Stimulated activated CD4-positive, alpha-beta T cell treated with anti-CD3 and anti-CD28 coated beads, Interleukin-1b, Interleukin-23, amount 100 ng/mL, for 1 hour (primary cell): ENCODE measurements at places on chromosomes 6 and 20.

DNA sequence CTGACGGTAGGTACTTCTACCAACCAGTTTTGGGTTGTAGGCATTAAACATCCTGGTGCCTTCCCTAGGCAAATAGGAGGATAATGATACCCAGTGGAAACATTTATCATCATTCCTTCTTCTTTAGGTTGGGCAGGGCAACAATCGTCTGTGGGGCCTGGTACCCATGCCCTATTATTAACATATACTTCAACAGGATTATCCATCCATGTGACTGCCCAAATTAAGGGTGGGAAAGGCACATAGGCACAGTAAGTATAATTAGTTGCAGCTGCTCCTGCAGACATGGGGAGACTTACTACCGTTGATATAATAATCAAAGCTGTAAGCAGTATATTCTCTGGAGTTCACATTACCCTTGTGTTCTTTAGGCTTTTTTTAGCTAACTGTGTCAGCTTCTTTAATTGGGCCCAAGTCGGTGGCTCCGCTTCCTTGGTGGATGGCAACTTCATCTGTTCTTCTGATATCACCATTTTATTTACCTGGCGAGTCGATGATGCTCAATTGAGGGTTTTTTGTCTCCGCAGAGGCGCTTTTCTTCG is 16.8 kb downstream of the RPL7L1 start:
- DNase-seq = no peak

- no peak for DNase-seq
Measured at GRCh38 chr20:1893721-1894470, 1.3 kb upstream of the SIRPA start.

DNA sequence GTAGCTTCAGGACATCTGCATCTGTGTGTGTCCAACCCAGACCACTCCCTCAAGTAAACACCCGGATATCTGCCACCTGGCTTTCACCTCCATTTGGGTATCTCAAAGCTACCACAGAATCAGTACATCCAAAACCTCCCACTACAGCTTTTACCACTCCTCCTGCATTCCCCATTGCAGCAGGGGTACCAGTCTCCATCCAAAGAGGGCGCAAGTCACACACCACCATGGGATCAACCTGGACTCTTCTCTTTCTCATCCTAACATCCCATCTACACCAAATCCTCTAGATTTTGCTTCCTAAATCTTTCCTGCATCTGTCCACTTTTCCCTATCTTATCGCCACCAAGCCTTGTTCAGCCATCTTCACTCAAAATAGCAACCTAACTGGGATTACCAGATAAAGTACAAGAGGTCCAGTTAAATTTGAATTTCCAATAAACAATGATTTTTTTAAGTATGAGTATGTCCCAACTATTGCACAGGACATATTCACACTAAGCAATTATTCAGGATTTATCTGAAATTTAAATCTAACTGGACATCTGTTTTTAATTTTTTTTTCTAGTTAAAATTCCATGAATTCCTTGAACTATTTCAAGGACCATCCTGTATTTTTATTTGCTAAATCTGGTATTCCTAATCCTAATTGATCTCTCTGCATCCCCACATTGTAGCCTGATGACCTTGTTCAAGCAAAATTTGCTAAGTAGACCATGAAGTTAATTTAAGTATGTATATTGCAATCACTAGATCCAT is 164.3 kb upstream of the MLN start:
- DNase-seq = no peak

DNA sequence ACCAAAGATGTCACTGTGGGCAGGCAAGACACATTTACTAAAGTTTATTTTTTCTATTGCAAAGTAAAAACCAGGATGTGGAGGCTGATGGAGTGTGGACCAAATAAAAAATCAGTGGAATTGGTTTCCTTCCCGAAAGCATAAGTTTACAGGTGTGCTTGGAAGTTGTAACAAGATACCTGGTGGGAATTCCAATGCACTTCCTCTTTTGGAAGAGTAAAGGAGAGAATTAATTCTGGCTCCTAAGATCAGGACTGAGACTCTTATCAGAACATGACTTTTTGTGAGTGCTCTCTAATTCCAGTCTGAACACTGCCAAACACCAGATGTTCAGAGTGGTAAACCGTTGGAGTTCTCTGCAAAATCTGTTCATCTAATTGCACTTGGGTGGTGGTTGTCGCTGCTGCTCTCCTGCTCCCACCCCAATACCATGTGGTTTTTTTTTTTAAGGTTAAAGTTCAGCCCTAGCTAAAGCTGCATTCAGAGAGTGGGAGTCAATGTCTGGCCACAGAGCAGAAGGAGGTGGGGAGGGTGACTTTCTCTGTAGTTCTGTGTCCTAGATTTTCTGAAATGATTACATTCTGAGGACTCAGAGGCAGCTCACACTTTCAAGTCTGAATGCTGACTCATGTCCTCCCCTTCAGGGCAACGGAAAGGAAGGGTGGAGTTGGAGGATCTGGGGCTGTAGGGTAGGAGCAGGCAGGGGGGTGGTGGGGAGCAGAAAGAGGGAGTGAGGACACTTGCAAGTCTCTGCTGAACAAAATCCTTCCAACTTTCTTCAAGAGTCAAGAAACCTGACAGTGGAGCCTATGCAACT is 275.8 kb upstream of the PRDM1 start:
- no peak for DNase-seq

- no peak for DNase-seq
Measured at GRCh38 chr6:73180763-73181619, 44.3 kb downstream of the KHDC1L start.

DNA sequence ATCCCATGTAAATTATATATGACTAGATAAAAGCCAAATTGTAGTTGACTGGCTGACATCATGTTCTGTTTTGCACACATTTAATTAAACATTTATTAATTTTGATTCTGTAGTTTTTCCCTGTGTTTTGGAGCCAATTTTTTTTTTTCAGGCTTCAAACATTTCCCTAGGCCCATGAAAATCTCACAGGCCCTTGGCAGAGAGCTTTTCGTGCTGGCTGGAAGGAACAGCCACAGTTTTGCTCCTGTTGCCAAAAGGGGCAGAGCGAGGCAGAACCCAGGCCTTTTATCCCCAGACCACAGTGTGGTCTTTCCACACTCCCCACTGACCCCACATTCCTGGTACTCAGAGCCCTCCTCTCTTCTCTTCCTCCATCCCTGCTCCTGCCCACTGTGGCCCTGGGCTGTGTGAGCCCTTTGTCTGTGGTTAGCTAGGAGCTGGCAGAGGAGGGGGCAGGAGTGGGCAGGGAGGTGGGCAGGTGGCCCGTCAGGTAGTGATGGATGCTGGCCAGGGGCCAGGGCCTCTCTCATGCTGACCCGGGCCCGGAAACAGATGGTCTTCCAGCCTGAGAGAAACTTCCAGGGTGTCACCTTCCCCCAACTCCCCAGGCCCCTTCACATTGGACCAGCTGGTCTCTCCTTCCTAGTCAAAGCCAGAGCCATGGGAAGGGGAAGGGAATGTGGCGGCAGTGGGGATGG is 19.4 kb upstream of the CCM2L start:
- DNase-seq = no peak

GRCh38 chr6:165308926-165309731 is at the start of gene C6orf118:
Gene C6orf118, minus strand, starts transcription at chr6:165309605. Its CDS starts 19 bp downstream, at chr6:165309586.
- DNase-seq = no peak

DNA sequence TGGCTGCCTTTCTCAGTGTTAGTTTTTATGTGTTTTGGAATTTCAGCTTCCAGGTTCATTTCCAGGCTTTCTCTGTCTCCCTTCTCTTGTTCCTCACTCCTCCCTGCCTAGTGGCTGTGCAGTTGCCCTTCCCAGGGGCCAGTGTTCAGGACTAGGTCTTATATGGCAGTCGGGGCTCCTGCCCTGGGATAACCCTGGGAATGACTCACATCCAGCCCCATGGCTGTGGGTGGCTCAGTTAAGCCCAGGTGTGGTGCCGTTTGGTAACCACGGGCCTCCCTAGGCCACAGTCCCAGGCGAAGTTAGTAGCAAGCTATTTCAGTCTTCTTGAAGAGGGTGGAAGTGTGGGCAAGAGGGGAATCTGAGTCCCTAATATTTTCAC is 57.4 kb upstream of the DDR1 start:
- no peak for DNase-seq

GRCh38 chr6:36387440-36388303 is at the start of gene ETV7:
Gene ETV7, minus strand, starts transcription at chr6:36387669. Its CDS starts 128 bp downstream, at chr6:36387541.
- DNase-seq = no peak

GRCh38 chr20:61601361-61601760 is 349.3 kb downstream of the CDH4 start:
- DNase-seq = no peak

DNA sequence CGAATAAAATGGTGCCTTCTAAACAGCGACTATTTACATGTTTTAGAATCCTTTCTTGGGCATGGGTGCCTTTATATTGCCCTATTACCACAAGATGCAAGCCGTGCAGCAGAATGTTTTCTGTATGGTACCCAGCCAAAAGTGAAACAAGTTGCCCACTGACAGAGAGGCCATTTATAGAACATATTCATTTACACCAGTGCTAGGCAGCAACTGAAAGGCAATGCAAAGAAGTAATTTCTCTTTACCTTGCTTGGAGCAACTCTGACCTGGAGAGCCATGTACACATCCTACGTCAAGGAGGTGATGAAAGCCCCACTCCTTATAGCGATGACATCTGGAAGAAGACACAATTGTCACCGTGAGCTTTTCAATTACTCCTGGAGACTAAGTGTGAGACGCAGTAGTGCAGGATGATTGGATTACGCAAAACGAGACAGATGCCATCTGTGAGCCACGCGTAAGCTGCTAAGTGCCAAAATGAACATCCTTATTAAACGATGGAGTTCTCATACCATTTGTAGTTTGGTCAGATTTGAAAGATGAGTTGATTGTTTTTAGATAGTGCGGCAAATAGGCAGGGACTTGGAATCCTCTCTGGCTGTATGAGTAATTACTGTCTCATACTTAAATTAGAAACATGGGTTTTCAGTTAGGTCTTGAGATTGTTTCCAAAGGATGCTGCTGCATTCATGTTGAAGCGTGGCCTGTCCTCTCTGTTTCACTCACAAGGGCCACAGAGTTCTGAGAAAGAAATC is at the start of gene TMEM244:
Gene TMEM244, minus strand, starts transcription at position 408 of the 758 bp plus-strand sequence. Its CDS starts 127 bp downstream, at position 281.
- no peak for DNase-seq

- no peak for DNase-seq
Measured at GRCh38 chr6:35769211-35769610, 7.2 kb upstream of the CLPSL2 start.

GRCh38 chr6:42147138-42147562 is 4.7 kb upstream of the C6orf132 start:
- no peak for DNase-seq

DNA sequence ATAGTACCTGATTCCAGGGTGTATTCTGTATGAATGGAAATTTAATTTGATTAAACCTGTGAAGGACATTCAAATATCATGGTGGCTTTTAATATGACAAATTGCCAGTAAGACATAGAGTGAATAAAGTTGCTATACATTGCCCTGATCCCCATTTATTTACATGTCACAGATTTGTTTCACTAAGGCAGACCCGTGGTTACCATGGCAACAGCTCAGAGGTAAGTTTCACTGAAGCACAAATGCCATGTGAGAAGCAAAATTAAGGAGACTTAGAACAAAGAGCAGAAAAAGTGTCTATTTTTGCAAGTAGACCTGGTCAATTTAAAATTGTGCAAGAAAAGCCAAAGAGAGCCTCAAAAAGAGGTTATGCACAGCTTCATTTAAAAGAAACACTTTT is 63.7 kb downstream of the PXDC1 start:
- no peak for DNase-seq

- DNase-seq = no peak
Measured at GRCh38 chr6:167293590-167294091, 2.5 kb downstream of the UNC93A start.

- DNase-seq = no peak
Measured at GRCh38 chr6:72245565-72245964, 359.2 kb downstream of the RIMS1 start.

GRCh38 chr6:87473419-87473903 is 687 bp downstream of the SLC35A1 start:
- no peak for DNase-seq

DNA sequence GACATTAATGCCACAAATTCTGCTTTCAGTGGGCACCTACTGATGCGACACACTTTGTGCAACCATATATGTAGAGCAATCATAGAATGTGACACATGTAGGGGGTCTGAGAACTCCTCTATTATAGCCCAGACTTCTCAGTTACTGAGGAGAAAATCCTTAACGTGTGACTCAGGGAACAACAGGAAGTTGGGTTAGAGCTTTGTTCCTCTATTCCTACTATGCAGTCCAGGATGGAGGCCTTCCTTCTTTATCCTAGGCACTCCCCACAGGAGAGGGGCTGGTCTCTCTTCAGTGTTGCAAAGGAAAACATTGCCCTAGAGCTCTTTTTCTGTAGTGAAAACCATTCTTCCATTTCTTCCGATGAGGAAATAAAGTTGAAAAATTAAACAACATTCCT is 39.6 kb upstream of the RCAN2 start:
- DNase-seq = no peak

DNA sequence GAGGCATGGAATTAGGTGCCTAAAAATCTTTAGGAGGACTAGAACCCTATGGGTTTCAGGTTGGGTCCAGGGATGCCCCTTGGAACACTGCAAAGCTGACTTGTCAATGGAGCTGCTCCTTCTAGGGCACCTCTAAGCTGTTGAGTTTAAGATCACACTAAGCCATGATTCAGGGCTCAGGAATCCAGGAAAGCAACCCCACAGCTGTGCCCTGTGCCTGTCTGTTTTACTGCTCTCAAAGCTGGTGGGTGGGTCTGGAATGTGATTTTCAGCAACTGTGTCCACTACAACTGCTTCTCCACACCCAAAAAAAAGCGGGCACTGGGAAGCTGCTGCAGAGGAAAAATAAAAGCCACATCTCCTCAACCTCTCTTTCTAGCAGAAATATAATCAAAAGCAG is 310.4 kb upstream of the MOCS1 start:
- no peak for DNase-seq

DNA sequence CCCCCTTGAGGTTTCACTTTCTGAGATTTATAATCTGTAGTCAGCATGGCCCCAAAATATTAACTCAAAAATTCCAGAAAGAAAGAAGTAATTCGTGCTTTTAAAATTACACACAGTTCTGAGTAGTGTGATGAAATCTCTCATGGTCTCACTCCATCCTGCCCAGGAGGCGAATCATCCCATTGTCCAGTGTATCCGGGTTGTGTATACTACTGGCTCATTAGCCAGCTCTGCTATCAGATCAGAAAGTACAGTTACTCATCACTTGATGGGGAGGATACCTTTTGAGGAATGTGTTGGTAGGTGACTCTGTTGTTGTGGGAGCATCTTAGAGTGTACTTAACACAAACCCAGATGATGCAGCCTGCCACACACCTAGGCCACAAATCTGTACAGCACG is 65.2 kb downstream of the CDC5L start:
- DNase-seq = no peak

GRCh38 chr6:141653590-141653989 is 479.1 kb upstream of the GJE1 start:
- DNase-seq = no peak

DNA sequence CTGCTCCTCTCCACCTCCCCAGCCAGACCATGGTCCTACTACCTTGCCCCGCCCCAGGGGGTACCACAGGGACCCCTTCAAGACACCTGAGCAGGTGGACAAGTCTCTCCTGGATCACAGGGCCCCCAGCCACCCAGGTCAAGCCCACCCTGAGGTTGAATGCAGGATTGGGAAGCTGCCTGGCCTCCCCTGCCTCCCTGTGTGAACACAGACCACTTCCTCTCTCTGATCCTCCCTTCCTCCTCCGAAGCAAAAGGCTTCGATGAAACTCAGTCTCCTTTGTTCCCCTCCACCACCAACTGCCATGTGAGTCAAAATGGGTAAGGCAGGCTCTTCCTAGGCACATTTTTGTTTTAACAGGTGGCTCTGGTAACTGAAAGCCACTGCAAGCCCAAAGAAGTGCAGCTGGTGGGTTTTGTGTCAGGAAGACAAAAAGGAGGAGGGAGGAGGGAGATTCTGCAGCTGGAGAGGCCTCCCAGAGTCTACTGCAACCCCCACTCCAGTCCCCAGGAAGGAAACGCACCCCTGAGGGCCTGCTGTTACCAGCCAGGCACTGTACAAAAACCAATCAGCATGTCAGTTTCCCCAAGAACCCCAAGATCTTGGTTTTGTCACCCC is 5.4 kb downstream of the ADA start:
- no peak for DNase-seq
